ENCODE measurements at places on chromosomes 4 and X. TPM values are rescaled to one million over a fixed set of nuclear protein-coding genes. Genes with fewer than 3 reads are reported as not detected.

DNA sequence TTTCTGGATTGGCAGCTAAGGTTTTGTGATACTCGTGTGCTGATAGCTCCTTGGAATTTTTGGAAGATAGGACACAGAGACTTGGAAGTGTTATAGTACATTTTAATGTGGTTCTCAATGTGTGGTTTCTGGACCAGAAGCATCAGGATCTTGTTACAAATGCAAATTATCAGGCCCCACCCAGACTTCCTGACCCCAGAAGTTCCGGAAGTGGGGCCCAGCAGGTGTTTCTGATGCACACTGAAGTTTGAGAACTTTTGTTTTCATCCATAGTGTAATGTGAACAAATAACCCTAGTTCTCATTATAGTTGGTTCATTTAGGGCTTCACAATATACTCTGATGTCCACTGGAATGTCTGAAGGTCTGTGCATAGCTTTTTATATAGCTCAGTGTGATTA lies 49.6 kb downstream of the LAMP2 start:
- DNase-seq: no peak

DNA sequence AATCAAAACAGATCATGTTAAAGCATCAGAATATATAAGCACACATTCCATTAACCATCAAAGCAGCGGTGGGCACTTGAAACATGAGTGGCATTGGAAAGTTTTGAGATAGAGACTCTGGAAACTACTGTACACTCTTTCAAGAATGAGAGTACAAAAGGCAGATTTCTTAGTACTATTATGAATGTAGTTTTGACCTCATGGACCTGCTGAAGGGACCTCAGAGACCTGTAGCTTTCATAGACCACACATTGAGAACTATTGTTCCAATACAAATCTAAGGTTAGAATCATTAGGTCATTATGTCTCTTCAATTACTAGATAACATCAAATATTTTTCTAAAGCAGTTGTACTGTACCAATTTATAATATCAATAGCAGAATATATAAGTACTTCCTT lies 283.6 kb downstream of the RPA4 start:
- DNase-seq: no peak

The SYP gene
- polyA plus RNA-seq: 3.7 TPM

DNA sequence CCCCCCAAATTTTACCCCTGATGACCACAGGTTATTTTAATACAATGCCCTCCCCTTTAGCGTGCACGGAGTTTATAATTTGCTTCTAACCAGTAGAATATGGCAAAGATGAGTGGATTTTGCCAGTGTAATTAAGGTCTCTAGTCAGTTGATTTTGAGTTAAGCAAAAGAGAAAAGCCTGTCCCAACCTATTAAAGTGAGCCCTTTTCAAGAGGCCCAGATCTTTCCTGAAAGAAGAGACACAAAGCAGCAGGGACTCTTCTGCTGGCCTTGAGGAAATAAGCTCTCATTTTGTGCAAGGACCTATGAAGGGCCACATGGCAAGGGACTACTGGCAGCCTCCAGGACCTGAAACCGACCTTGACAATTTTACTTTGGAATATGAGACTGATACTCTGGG lies 61.9 kb upstream of the GABRG1 start:
- DNase-seq: no peak

DNA sequence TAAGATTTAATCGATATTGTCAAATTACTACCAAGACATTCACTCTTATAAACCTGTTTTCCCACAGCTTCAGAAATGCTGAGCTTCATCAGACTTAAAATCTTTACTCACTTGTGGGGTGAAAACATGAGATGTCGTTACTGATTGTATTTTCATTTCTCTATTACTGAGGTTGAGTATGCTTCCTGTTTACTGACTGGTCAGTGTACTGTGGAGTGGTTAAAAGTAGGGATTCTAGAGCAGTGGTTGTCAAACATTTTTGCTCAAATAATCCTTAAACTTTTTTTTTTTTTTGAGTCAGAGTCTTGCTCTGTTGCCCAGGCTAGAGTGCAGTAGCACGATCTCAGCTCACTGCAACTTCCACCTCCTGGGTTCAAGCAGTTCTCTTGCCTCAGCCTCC lies 50.3 kb downstream of the NSUN7 start:
- DNase-seq: no peak

- peak; percentile 31 for DNase-seq
Observed at GRCh38 chr4:71266090-71266794, 72.6 kb upstream of the SLC4A4 start.

The ADGRL3 gene
- 1.8 TPM for polyA plus RNA-seq

DNA sequence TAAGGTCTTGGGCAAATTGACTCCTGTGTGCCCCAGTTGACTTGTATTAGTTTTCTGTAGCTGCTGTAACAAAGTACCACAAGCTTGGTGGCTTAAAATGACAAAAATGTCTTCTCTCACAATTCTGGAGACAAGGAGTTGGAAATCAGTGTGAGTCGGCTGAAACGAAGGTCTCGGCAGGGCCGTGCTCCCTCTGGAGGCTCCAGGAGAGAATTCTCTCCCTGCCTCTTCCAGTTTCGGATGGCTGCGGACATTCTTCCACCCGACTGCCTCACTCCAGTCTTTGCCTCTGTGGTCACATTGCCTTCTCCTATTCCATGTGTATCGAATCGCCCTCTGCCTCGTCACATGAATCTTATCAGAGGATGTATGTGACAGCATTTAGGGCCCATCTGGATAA lies 66.0 kb upstream of the PHOX2B start:
- DNase-seq: no peak

The CHST7 gene
- polyA plus RNA-seq: 31.7 TPM

The FGFR3 gene
- polyA plus RNA-seq: 2.8 TPM

The ZNF185 gene
- 0.42 TPM for polyA plus RNA-seq

The TCP11X1 gene
- not detected for polyA plus RNA-seq

The NELFA gene
- 10.4 TPM for polyA plus RNA-seq

- no peak for DNase-seq
Observed at GRCh38 chr4:10115271-10115796, 1.3 kb downstream of the WDR1 start.

DNA sequence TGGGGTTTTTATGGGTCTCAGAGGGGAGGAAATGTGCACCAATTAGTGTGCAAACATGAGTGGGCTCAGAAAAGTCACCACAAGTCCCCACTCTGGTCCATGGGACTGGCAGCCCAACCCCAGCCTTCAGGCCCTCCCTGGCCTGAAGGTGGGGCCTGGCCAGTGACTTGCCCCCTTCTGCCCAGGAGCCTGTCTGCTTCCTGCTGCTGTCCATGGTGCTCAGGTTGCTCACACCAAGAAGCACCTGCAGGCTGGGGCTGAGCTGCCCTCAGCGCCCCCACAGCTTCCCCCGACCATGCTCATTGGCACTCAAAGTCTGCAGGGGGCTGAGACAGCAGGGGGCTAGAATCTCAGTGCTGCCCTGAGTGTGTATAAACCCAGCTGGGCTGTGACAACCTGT lies 30.6 kb upstream of the GC start:
- DNase-seq: no peak

DNA sequence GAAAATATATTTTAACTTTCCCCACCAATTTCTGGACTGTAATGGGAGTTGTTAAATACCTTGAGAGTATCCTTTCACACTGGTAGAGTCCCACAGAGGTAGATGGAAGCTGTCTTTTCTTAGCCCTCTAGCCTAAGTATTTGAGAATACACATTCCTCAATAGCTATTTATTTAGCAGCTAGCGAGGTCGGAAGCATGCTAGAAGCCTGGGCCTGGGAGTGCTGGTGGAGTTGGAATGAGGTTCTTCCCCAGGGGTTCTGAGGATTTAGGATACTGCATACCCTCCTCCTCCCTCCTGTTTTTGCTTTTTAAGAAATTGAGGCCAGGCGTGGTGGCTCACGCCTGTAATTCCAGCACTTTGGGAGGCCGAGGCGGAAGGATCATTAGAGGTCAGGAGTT lies 999 bp upstream of the KLHL15 start:
- DNase-seq: no peak

The BEX5 gene
- polyA plus RNA-seq: 2.2 TPM

GRCh38 chr4:153205757-153206156 lies 1.5 kb downstream of the TRIM2 start:
- no peak for DNase-seq

DNA sequence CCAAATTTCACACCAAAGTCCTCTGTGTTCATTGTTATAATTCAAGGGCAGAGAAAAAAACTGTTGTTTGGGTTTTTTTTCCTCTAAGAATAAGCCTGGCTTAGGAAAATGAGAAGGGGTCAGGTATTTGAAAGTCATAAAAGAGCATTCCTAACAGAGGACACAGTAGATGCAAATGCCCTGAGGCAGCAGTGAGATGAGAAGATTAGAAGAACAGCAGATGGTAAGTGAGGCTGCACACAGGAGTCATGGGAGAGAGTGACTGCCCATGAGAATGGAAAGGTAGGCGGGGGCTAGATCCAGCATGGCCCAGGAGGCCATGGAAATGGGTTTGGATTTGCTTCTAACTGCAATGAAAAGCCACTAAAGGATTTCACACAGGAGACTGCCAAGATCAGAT lies 107.5 kb upstream of the RBPJ start:
- DNase-seq: no peak

GRCh38 chr4:5995901-5996623 lies 22.2 kb downstream of the C4orf50 start:
- no peak for DNase-seq

The GABRG1 gene
- polyA plus RNA-seq: not detected

The CLGN gene
- 29.0 TPM for polyA plus RNA-seq

GRCh38 chr4:172995161-172995560 lies 173.4 kb upstream of the GALNT7 start:
- DNase-seq: no peak

DNA sequence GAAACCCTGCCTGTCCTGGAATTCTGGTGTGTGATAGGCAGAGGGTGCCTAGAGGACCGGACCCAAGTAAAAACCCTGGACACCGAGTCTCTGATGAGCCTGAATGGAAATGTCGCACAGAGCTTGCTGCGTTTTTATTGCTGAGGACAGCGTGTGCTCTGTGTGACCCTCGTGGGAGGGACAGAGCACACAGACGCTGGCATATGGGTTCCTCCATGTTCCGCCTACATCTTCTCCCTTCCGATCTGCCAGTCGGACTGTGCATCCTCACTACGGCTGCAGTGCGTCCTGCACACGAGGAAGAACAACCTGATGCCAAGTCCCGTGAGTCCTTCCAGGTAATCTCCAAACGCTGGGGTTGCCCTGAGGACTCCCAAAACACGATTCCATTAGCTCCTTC lies 68.3 kb downstream of the AFAP1 start:
- no peak for DNase-seq

- no peak for DNase-seq
Observed at GRCh38 chr4:166282081-166282770, 409.2 kb downstream of the TLL1 start.

DNA sequence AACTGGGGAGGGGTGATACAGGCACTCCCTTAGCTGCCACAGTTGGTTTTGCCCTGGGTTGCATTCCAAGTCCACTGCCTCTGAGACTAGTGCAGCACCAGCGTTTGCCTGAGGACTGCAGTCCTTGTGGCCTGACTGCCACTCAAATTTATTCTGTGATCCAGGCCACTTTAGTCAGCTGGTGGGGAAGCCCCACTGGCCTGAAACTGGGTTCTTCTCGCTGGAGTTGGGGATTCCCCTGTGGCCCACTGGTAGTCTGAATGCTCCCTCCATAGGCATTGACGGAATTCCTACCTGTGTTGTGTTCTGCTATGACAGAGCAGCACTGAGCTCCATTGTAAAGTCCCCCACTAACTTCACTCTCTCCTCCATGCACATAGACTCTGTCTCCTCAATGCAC lies 63.8 kb downstream of the PTPN13 start:
- no peak for DNase-seq

The HAND2 gene
- polyA plus RNA-seq: 105 TPM

The RHOXF2B gene
- not detected for polyA plus RNA-seq

- DNase-seq: no peak
Observed at GRCh38 chr4:177006331-177006730, 213.6 kb upstream of the VEGFC start.

The OTUD6A gene
- not detected for polyA plus RNA-seq

The CRMP1 gene
- polyA plus RNA-seq: 0.34 TPM

GRCh38 chr4:163590619-163591264 lies 96.3 kb downstream of the TMA16 start:
- no peak for DNase-seq

GRCh38 chr4:151147000-151147399 lies 47.6 kb downstream of the RPS3A start:
- no peak for DNase-seq

GRCh38 chr4:185352741-185353140 lies 43.0 kb downstream of the LRP2BP start:
- DNase-seq: no peak

- no peak for DNase-seq
Observed at GRCh38 chr4:128803783-128804182, 5.7 kb upstream of the JADE1 start.

DNA sequence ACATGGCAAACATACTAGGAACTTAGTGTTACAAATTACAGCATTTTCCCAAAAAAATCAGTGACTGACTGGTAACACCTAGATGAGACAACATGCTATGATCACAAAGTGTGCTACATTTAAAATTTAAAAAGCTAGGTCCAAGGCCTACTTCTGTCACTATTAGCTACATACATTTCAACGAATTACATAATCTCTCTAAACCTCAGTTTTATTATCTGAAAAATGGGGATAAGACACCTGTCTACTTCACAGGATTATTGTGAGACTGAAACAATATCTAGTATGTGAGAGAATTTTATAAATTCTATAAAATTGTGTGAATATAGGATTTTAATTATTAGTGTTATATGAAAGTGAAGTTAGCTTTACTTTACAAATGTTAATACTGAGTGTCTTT lies 228.5 kb downstream of the DCLK2 start:
- DNase-seq: no peak
